NCI-H510A treated with DMSO at 0.1 percent for 48 hours (cell line): ENCODE measurements at places on chromosomes 4 and X.

GRCh38 chr4:36574816-36575215 is 293.4 kb downstream of the DTHD1 start:
- DNase-seq = no peak

DNA sequence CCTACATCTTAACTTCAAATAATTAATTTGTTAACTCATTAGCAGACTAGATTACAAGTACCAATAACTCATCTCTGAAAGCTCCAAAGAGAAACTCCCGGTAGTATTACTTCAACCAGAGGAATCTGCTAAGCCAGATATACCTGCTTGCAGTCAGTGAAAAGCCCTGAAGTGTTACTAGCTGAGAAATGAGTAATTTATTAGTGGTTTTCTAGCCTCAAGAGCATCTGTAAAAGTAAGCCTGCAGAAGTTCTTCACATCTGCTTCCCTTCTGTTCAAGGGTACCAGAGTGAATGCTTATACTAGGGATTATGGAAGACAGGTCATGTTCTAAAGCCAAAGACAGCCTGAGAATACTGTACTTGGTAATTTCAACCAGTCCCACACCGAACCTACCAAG is 34.7 kb downstream of the IRS4 start:
- DNase-seq = no peak

GRCh38 chr4:19776929-19777328 is 474.8 kb upstream of the SLIT2 start:
- no peak for DNase-seq

- no peak for DNase-seq
Observed at GRCh38 chr4:26420438-26420837, 69.8 kb downstream of the CCKAR start.

- DNase-seq = no peak
Observed at GRCh38 chr4:76426272-76426671, 5.3 kb upstream of the CCDC158 start.

DNA sequence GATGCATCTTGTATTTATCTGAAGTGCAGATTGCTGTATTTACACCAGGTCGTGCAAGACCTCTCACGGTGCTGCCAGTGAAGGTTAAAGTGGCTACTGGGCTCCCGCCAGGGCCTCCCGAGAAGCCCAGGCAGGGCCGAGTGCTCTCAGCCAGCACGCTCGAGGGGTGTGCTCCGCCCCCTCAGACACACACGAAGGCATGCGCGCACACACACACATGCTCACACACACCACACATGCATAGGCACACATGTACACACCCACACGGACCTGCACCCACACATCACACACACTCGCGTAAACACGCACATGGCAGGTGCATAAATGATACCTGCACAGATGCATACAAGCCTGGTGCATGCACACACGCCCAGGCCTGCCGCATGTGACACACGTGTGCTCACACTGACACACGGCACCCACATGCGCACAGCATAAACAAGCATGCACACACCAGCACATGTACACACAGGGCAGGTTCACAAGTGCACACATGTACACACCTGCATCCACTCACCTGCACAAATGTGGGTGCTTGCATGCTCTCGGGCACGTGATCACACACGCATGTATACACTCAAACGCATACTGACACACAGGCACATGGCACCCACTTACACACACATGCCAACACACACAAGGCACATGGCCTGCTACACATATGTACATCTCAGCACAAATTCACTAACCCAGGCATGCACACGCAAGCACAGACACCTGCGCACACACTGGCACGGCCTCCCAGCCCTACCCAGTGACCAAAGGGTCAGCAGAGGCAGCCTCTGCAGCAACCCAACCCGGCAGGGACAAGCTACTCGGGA is 71.6 kb downstream of the FAM53A start:
- DNase-seq = no peak

GRCh38 chrX:10781847-10782530 is 161.6 kb upstream of the MID1 start:
- DNase-seq = no peak
